ENCODE measurements at places on chromosomes 12 and 14.

DNA sequence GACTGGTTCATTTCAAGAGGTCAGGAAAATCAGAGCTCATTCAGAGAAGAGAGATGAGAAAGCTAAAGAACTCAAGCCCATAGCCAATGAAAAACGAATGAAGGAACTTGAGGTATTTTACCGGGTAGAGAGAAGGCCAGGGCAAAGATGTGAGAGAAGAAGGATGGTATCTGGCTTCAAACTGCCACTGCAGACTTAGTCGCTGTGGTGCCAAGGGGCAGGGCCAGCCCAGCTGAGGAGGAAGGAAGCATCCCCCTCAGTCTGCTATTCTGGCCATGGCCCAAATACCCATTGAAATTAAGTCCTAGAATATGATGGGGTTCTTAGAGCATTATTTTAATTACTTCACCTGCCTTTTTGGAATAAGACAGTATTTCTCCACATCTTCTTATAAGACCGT lies 69.2 kb downstream of the ANO2 start:
- no peak for DNase-seq

GRCh38 chr12:13606290-13606689 lies 375.1 kb downstream of the GRIN2B start:
- DNase-seq = no peak

- no peak for DNase-seq
Measured at GRCh38 chr12:119512772-119513497, 80.6 kb upstream of the TMEM233 start.

DNA sequence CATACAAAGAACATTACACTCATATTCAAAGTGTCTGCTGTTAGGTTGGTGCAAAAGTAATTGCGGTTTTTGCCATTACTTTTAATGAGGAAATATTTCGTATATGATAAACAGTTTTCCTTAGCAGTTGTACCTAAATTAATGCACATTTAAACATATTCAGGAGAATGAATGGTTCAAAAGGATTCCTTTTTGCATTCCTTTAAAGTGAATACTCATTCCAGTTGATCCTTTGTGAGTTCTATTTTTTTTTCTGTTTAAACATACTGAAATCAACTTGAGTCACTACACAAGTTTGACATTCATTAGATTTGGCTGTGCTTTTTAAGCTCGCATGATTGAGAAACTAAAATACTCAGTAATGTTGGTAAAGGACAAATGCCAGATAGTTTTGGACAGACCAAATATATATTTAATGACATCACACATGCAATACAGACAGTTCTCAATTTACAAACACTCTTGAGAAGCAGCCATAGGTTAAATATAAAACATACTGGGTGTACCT lies 13.8 kb upstream of the SLC38A2 start:
- DNase-seq = peak; percentile 45

- no peak for DNase-seq
Measured at GRCh38 chr12:54641089-54641488, 6.4 kb upstream of the LACRT start.

DNA sequence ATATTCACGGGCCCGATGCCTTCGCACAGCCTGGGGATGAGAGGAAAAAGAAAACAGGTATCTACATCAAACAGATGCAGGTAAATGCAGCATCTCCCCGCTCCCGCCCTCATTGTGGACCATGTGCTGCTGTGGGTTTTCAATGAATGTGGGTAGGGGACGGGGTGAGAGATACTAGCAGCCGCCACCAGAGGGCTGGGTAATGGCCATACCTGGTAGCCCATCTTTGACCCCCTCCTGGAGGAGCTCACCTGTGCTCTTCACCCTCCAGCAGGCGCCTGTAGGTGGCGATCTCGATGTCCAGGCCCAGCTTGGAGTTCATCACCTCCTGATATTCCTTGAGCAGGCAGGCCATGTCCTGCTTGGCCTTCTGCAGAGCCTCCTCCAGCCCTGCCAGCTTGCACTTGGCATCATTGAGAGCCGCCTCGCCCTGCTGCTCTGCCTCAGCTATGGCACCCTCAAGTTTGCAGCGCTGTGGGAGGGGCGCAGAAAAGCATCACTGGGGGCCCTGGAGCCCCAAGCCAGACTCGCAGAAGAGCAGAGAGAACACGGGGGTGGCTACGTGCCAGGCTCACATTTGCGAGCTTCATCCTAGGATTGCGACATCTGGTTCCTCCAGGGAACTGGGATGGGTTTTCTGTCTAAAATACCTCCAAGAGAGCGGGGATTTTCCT lies 10.2 kb downstream of the KRT82 start:
- no peak for DNase-seq

GRCh38 chr12:56229916-56230431 lies at the start of gene SLC39A5:
Gene SLC39A5 (plus strand): TSS chr12:56230051. CDS start chr12:56231275, 1,224 bp downstream.
- DNase-seq = no peak

DNA sequence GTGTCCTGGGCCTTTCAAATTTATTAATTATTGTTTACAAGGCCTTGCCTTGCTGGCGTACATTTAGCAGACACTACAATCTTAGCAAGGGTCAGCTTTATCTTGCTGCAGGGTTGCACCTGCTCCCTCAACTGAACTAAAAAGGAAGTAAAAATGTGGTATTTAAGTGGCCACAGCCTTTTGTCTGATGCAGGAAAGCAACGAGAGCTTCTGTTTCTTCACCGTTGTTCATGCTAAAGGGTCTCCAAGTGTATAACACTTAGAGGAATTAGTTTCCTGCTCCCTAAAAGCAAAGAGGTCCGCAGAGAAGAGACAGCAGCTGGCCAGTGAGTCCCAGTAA lies 62.8 kb upstream of the EGLN3 start:
- no peak for DNase-seq

DNA sequence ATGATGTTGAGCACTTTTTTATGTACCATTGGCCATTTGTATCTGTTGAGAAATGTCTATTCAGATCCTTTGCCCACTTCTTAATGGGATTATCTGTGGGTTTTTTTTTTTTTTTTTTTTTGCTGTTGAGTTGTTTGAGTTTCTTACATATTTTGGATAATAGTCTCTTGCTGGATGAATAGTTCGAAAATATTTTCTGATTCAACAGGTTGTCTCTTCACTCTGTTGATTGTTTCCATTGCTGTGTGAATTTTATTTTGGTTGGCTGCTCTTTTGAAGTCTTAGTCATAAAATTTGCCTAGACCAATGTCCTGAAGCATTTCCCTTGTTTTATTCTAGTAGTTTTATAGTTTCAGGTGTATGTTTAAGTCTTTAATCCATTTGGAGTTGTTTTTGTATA lies 64.5 kb downstream of the CAND1 start:
- DNase-seq = no peak

DNA sequence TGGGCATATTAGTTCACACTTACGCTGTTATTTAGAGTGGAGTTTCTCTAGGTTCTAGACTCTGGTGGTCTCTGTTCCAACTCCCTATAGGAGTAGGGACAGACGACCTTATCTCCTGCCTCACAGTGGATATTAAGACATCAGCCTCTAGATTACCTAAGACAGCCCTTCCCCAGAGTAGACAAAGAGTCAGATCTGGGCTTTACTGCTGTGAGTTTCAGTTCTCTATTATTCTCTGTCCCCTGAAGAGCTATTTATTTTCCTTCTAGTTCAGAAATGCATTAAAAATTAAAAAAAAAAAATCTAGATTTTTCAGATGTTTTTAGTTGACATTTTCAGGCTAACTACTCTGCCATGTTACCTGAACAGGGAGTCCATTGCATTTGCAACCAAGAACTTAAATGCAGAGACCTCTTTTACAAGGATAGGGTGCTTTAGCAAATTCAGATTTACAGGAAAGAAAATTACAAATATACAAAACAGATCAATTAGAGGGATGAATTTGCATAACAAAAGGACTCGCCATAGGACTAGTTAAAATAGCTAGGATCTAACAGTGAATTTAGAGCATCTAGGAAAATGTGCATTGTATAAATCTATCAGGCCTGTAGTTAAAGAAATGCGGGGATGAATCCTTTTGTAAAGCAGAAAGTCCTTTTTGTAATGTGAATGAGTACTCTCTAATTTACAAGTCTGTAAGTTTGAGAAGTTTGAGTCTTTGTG lies 381.4 kb downstream of the APAF1 start:
- no peak for DNase-seq

GRCh38 chr12:28308891-28309290 lies 118.6 kb downstream of the CCDC91 start:
- no peak for DNase-seq
